ENCODE measurements at places on chromosomes 6 and 20.
A peak's percentile ranks its signal among the peaks of the same experiment; 100 is the strongest.

DNA sequence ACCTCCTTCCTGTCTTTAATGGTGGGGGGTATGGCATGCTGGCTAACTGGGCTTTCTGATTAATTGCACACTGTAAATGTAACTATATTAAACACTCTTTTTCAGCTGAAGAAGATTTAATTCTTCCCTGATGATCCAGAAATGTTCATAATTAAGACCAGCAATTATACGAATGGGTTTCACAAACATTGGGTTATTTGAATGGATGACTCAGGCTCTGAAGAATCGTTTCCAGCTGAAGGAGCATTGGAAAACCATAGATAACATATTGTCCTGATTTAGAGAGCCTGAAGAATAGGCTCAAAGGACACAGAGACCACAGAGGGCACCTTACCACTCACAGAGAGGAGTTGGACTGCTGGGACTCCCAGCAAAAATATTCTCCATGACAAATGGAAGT is 130.7 kb upstream of the SSTR4 start:
- DNase-seq = no peak

GRCh38 chr20:42093542-42094440 is 475.6 kb upstream of the CHD6 start:
- DNase-seq = no peak

DNA sequence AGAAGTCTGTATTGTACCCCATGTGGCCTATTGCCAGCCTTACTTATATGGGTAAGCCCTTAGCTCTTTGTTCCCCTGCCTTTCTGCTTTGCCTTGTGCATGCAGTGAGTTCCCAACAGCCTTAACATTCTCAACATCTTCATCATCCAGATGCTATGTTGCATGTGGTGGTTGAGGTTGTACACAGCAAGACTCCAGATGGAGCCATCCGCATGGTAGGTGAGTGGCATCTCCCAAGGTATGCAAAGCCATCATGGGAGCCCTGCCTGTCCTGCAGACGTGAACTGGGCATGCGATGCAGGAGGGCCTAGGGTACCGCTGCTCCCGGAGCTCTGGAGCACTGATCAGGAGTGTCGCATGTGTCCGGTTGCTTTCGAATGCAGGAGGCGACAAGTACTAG is 16.1 kb downstream of the CEP43 start:
- no peak for DNase-seq

DNA sequence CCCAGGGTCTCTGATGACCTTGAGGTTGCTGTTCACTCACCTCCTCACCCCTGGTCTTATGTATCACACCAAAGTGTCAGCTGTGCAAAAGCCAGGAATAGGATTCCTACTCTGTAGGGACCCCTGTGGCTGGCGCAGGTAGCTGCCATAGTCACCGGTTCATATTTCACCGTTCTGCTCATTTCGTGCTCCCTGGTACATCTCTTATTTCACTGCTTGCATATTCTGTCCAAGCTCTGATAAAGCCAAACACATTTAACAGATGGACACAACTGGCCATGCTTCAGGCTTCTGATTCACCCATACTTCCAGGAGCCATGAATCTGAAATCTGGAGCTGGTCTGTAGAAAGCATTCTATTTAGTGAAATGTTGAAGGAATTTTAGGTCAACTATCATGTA is 20.5 kb downstream of the SLC22A3 start:
- DNase-seq = no peak

GRCh38 chr6:168145747-168146596 is 67.0 kb upstream of the FRMD1 start:
- DNase-seq = no peak

- DNase-seq = no peak
Measured at GRCh38 chr20:10985536-10985935, 311.7 kb upstream of the JAG1 start.

- DNase-seq = no peak
Measured at GRCh38 chr6:83378621-83379388, 52.0 kb downstream of the ME1 start.

DNA sequence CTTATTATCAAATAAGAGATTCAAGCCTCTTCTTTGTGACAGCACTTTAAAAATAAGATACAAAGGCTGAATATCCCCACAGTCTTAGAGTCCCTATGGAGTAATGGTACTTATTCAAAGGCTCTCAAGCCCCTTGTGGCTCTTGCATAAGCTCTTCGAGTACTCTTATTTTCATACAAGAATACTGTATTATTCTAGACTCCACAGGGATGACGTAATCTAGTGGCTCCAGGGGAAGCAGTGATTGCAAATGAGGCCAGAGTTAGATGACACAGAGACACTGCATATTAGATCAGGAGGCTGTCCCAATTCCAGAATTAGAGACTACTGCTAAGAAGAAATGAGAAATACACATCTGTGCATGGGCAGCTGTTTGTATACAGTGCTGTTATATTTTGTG is 1195.9 kb upstream of the MAP3K7 start:
- DNase-seq = no peak

DNA sequence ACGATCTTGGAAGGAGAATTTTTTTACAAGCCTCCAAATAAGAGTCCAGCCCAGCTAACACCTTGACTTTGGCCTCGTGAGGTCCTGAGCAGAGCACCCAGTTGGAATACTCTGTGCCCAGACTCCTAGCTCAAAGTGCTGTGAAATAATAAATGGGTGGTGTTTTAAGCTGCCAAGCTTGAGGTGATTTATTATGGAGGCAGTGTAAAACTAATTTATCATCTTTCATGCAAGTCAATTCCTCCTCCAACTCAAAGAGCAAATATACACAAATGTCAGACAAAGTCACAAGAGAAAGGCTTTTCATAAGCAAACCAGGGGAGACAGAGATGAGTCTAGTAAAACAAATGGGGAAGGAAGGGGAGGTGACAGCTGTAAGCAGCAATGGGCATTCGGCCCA is 12.7 kb downstream of the ABT1 start:
- DNase-seq = no peak

GRCh38 chr6:11315743-11316437 is 83.4 kb upstream of the NEDD9 start:
- DNase-seq = peak; percentile 81
